ENCODE measurements at places on chromosomes 6 and 20.

DNA sequence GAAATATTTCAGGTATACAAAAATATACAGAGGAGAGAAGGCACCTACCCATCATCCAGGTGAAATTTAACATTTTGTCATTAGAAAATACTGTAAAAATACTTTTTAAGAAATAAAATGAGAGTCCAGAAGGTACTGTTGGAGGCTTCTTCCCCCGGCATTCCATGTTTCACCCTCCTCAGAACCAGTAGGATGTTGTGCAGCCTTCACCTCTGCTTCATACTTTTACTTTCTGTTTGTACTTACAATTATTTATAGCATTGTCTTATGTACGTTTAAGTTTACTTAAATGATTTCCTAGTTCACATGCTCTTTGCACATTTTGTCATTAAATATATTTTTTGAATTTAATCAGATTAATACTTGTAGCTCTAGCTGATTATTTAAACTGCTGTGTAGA is 30.9 kb downstream of the TMEM200A start:
- DNase-seq: no peak

DNA sequence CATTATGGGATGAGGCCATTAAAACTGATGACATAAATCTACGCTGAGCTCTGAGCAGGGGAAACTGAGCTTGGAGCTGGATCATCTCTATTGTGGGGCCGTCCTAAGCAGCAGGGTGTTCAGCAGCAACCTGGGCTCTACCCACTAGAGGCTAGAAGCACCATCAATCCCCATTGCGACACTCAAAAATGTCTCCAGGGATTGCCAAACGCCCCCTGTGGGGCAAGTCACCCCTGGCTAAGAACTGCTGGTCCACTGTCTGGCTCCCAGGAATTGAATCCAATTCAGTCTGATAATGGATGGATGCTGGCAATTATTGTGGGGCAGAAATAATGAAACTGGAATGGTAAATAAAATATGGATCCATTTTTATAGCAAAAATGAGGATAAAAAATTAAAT is 38.2 kb downstream of the PMEPA1 start:
- DNase-seq: no peak

DNA sequence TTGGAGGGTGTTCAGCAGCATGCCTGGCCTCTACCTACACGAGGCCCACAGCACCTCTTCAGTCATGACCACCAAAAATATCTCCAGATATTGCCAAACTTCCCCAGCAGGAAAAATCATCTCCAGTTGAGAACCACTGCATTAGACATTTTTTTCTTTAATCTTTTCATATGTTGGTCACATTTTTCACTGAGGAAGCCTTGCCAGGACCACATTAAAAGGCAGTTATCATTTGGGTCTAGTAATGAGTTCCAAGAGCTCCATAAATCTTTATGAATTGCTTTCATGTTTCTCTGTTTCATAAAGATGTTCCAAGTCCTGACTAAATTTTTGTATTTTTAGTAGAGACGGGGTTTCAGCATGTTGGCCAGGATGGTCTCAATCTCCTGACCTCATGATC is 28.8 kb downstream of the MTRES1 start:
- no peak for DNase-seq

GRCh38 chr20:10366898-10367692 is 66.9 kb downstream of the MKKS start:
- no peak for DNase-seq

Data from CD14-positive monocyte (primary cell).